ENCODE measurements at places on chromosomes 4 and X. TPM values are rescaled to one million over a fixed set of nuclear protein-coding genes. Genes with fewer than 3 reads are reported as not detected.

- DNase-seq: no peak
Observed at GRCh38 chr4:82833696-82834313, 35.2 kb upstream of the SCD5 start.

DNA sequence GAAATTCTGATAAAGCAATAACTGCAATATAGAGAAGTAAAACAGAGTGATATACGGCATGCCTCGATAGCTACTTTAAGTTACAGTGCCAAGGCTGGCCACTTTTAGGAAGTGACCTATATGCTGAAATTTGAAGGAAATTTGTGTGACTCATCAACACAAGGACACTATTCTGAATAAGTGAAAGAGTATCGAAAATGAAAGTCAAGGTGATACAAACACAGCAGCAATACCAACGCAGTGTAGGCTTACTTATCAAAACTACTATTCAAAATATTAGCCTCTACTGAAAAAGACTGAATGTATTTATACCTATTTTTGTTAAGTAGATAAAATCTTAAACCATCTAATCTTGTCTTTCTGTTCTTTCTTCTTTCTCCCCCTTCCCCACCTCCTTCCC, 459.9 kb upstream of the GNPDA2 start:
- no peak for DNase-seq

- no peak for DNase-seq
Observed at GRCh38 chr4:76518241-76518640, 83.2 kb downstream of the SHROOM3 start.

MND1 gene
- total RNA-seq: not detected

APOOL gene
- total RNA-seq: 15.2 TPM

DNA sequence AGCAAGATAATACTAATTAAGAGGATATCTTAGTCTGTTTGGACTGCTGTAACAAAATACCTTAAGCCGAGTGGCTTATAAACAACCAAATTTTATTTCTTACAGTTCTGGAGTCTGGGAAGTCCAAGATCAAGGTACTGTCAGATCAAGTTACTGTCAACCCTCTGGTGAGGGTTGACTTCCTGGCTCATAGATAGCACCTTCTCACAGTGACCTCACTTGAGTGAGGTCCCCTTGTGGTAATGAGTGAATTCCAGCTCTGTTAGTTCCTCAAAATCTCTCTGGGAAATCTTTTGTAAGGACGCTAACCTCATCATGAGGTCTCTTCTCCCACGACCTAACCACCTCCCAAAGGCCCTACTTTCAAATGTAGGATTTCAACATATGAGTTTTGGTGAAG, 36.9 kb upstream of the ADGRA3 start:
- DNase-seq: no peak

RTL9 gene
- not detected for total RNA-seq
